ENCODE measurements at places on chromosomes 7 and 10.

GRCh38 chr10:90319188-90319914 is 538.5 kb downstream of the HTR7 start:
- DNase-seq = no peak

- no peak for DNase-seq
These were observed 3.5 kb downstream of the CHAT start for GRCh38 chr10:49617121-49618020.

DNA sequence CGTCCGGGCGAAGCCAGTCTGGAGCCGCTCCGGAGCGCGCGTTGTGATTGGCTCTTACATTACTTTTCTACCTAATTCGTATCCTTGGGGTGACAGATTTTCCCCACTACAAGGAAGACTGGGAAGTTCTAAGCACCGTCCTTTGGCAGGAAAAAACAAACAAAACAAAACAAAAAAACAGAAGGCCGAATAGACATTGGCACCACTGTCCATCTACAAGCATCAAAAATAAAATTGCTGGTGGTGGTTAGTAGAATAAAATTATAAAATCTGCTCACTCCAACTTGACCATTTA is 651 bp upstream of the SKAP2 start:
- no peak for DNase-seq

- DNase-seq = no peak
These were observed 254.3 kb downstream of the ELFN1 start for GRCh38 chr7:1924258-1924817.

DNA sequence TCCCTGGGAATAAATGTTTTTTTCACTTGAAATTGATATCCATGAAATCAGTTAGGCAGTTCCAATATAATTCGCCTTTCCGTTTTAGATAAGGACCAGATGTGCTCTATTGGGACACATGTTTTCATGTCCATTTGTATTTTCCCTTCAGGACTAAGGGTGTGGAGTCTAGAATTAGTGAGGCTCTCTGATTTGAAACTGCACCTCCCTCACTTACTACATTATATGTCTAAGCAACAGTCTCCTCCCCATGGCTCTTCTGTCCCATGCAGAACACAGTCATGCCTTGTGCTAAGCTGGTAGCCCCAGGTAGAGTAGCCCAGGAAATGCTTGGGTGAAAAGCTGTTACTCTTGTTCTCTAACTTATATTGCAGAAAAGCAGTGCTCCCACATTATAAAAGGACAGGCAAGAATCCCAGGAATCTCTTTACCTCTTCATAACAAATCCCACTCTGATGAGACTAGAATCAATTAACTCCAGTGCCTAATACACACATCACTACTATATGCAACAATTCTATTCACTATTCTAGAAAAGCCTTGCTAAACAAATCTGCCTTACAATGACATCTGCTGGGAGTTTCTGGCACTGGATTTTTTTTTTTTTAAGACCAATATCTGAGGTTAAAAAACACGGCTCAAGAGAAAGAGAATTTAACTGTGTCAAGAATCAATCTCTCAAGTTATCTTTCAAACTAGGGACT is 293.9 kb downstream of the SNX13 start:
- DNase-seq = no peak

- no peak for DNase-seq
These were observed 45.8 kb upstream of the DNAH11 start for GRCh38 chr7:21497072-21497471.

GRCh38 chr10:47165168-47165710 is 134.8 kb upstream of the GDF10 start:
- DNase-seq = no peak

- DNase-seq = no peak
These were observed 230.6 kb downstream of the BMPER start for GRCh38 chr7:34135924-34136323.

All from AG09319 (cell line).